Mesendoderm (in vitro differentiated cells): ENCODE measurements at places on chromosomes 2 and 18.

DNA sequence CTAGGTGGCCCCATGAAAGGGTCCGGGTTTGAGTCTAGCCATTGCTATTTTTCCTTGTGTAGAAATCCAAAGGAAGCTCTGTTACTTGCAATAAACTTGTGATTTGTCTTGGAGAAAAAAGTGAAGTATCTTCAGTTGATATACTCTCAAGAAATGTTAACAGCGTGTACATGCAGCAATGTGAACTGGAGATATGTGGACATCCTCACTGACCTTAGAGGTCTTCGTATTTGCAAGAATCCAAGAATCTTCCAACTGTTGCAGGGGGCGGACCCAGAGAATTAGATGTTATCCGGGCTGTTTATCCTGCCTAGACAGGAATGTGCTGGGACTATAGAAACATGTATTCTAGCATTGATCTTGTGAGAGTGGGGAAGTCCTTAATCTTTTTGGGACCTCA lies 187.6 kb downstream of the KCNS3 start:
- no peak for DNase-seq

DNA sequence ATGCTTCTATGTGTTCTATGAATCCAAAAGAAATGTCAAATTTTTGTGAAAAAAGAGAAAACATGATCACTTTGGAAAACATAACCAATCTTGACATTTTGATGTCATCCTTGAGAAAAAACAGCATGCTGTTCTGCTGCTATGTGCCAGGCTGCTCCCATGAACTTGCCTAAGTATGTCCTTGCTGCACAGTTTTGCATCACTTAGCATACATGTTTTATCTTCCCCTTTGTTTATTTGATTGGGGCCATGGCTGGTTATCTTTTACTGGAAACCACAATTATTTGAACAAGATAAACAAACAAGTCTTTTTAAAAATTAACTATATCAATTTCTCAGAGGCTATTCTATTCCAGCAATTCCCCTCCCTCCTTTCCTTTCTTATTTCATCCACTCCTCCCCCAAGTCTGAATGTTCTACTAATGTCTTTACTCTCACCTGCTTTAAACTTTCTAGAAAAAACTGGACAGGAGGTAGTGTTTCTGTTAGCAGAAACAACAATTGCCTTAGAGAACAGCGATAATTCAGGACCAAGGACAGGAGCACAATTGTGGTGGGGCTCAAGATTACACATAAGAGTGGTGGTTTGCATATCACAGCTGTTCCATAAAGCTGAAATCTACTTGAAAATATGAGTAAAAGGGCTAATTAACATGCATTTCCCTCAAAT lies 6.7 kb downstream of the AOX1 start:
- peak; percentile 13 for DNase-seq

DNA sequence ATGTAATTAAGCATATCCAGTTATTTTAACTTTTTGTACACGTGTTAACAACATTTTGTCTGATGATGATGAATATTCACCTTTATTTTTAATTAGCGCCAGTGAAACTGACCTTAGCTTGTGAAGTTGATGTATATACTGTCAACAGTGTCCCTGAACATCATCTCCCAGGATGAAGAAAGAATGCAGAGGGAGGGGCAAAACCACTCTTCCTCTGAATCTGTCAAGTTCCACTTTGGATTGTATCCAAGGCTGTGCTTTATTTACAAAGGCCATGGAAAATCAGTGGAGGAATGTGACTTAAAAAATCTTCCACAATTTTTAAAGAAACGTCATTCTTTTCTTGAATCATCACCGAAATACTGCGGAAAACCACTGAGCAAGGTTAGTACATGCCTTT lies 4.5 kb upstream of the RMDN2 start:
- DNase-seq, result no peak

- no peak for DNase-seq
Observed at GRCh38 chr2:239189711-239190131, 211.1 kb downstream of the HDAC4 start.

GRCh38 chr2:43175020-43175441 lies 51.4 kb downstream of the ZFP36L2 start:
- peak; percentile 76 for DNase-seq

GRCh38 chr18:80231616-80232015 lies 15.7 kb downstream of the PARD6G start:
- no peak for DNase-seq

GRCh38 chr2:113178891-113179290 lies 5.1 kb downstream of the PSD4 start:
- no peak for DNase-seq

DNA sequence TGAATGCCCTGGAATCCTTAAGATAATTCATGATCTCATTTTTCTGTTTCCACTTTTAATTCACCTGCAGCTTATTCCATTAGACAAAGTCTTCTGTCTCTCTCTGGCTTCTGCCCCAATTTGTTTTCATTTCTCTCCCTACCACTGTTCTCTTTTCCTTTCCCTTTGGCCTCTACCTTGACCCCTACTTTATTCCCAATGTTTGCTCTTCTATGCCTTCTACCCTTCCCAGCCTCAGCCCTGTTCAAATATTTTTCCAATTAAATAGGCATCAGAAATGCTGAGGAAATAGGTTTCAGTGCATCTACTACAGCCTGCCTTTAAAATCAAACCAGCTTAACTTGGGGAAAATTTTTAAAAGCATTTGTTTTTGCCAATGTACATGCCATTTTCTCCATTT lies 443.7 kb upstream of the CWC22 start:
- DNase-seq, result no peak

DNA sequence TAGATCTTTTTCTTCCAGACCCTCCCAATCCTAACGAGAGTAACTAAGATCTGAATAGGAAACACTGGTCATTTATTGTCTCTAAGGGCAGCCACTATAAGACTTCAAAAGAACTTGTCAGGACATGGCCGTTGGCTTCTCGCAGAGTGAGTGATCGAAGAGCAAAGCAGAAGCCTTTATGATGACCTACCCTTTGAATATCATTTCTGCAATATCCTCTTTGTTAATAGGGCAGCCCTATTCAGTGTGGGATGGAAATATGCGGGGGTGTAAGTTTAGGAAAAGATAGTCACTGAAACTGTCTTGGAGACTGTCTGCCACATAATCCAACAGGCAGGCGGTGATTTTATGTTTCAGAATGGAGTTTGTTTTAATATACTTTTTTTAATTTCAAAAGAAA lies 70.9 kb downstream of the FBXO36 start:
- no peak for DNase-seq

GRCh38 chr18:54882318-54882717 lies 54.0 kb downstream of the RAB27B start:
- peak; percentile 44 for DNase-seq
